ENCODE measurements at places on chromosomes 12 and 14. TPM values are rescaled to one million over a fixed set of nuclear protein-coding genes. Genes with fewer than 3 reads are reported as not detected.

Gene ARHGDIB
- 1,244 TPM for total RNA-seq

- no peak for DNase-seq
Measured at GRCh38 chr12:76031081-76031413, 529 bp downstream of the PHLDA1 start.

- no peak for DNase-seq
Measured at GRCh38 chr12:52975820-52976573, 27.1 kb downstream of the KRT18 start.

GRCh38 chr14:34275078-34275477 is 187.0 kb downstream of the SPTSSA start:
- DNase-seq = no peak

GRCh38 chr14:39430762-39431415 is 1.3 kb downstream of the FBXO33 start:
- DNase-seq = no peak

DNA sequence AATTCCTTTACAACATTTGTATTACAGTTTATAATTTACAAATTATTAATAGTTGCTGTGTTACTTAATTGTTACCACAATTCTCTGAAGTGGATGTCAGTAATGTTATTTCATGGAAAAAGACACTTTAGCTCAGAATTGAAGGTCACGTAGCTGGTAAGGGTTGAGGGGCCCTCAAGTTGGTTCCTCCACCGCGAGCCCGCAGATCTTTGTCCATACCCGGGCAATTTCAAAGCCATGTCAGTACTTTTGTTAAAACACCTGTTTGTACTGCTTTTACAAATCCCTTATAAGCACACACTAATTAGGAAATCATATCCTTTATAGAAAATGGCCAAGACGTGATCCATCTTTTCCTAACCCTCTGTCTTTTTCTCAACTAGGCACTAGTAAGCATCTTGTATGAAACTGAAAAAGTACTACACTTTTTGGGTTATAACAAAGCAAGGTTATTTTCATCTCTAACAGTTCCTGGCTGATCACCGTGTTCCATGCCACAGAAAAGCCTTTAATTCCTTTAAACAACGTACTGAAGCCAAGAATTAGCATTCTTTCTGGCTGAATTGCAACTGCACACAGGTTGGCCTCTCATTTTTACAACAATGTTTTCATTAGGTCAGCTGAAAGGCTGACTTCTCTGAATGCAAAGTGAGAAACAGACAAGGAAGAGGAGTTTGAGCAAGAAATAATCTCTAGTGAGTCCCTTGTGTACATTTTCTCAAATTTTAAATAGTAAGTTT is 76.1 kb downstream of the CNTN1 start:
- DNase-seq = no peak

- no peak for DNase-seq
Measured at GRCh38 chr14:31336646-31337045, 83.7 kb downstream of the HEATR5A start.

DNA sequence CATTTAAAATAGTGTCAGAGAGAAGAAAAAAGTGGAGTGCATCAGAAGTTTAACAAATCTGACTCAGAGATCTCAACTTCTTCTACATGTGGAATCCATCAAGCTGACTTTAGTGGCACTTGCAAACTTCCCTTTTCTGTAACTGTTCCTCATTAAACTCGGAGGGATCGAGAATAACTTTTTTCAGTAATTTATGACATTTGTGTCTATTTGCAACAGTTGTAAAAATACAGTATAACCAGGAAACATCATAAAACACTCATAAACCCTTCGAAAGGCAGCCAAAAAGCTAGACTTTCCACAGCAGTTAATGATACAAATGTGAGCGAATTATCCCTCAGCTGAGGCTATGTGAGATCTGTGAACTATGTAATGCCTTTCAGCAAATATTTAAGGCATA is 1936.8 kb upstream of the SEL1L start:
- DNase-seq = no peak

All from activated naive CD8-positive, alpha-beta T cell treated with anti-CD3 and anti-CD28 coated beads, Interleukin-2, amount 10 ng/mL, durations not matched to agents 7 days and 5 days (primary cell).